ENCODE measurements at places on chromosomes 11 and 22.

GRCh38 chr11:2868506-2869133, 17.0 kb downstream of the CDKN1C start:
- DNase-seq = no peak

- DNase-seq = no peak
Observed at GRCh38 chr11:134317103-134317502, 14.7 kb upstream of the GLB1L2 start.

DNA sequence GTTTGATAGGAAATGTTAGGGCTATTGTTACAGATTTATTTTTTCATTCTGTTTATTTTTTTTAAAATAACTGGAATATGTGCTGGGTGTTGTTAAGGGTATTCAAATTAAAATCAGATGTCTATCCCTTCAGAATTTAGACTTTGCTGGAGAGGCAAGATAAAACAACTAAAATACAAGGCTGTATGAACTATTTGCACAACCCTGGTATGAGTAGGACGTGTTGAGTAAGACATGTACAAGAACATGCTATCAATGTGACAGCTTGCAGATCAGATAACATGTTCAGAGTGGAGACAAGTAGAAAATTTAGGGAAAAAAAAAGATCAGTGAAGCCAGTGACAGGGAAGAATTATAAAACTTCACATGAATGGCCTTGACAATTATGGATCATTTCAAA, 853.5 kb downstream of the METTL15 start:
- peak; percentile 10 for DNase-seq

DNA sequence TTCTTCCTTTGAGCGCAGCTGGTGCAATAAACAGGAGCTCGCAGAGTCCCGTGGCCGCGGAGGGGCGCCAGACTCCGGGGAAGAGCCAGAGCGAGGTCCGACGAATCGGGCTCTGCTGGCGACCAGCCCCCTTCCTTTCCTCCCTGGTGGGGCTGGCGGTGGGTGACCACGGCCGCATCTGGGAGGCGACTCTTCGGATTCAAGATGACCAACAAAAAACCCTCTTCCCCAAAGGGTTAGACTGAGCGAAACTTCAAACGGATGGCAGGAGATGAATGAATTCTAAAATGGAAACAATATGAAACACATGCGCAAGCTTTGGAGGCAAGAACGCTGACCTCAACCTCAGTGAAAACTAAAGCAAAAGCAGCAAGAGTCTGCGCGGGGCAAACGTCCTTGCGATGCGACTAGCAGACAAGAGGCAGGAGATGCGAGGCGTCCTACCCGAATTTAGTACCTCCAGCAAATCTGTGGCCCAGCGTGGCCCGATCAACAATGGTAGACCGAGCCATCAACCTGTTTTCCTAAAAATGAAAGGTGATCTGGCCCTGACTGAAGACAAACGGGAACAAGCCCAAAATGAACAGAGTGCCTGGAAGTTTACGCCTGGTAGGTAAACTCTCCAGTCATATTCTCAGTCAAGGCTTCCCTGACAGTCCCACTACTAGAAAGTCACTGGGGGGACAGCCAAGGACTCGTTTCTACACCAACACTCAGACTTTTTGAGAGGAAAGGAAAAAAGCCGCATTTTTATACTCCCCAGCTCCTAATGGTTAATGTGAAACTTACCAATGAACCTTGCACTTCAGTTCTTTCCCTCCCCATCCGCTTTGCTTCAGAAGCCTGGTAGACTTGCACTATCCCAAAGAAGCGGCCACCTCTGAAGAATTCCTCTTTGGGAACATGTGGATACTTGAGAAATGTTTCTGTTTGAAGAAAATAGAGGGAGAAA, 11.6 kb downstream of the MMP3 start:
- peak; percentile 80 for DNase-seq

GRCh38 chr11:46285594-46286033, 8.2 kb downstream of the CREB3L1 start:
- DNase-seq = peak; percentile 62

GRCh38 chr22:48313175-48313830, 1514.4 kb downstream of the BRD1 start:
- no peak for DNase-seq

GRCh38 chr22:25091458-25091857, 108.2 kb upstream of the CRYBB3 start:
- no peak for DNase-seq

DNA sequence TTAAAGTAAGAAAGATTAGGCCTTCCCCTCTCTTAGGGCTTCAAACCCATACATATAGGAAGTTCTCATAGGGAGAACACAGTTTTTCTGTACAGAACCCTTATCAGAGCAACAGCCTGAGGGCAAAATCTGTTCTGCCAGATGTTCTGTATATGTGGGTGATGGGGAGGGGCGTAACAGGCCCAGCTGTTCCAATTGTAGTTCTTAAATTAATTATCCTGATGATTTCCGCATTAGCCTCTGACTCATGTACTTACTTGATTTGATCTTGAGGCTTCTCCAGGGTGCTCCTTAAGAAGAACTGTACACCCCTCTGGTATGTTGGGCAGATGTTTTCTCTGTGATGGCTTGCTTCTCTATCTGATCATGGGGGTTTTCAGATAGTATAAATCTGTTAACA, 123.1 kb upstream of the C11orf87 start:
- peak; percentile 66 for DNase-seq

- no peak for DNase-seq
Observed at GRCh38 chr11:67486481-67487195, 3.8 kb downstream of the AIP start.

- no peak for DNase-seq
Observed at GRCh38 chr11:20656901-20657300, 12.5 kb upstream of the NELL1 start.

DNA sequence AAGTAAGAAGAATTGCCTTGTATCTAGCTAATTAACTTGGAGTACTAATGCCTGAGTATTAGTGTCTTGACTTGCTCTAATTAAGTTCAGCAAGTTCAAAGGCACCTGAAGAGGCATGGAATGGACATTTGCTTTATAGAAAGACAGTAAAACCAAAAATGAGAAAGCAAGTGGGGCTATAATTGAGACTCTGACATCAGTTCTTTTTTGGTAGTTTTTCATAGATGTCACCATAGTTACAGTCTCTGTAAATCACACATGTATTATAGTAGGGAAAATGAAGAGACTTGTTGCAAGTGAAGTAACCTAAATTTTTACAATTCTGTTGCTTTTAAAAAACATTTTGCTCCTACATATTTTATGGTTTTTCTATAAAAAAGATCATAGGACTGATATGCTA, 178.0 kb downstream of the HIPK3 start:
- no peak for DNase-seq

- DNase-seq = no peak
Observed at GRCh38 chr11:117303101-117303500, 12.0 kb downstream of the BACE1-AS start.

DNA sequence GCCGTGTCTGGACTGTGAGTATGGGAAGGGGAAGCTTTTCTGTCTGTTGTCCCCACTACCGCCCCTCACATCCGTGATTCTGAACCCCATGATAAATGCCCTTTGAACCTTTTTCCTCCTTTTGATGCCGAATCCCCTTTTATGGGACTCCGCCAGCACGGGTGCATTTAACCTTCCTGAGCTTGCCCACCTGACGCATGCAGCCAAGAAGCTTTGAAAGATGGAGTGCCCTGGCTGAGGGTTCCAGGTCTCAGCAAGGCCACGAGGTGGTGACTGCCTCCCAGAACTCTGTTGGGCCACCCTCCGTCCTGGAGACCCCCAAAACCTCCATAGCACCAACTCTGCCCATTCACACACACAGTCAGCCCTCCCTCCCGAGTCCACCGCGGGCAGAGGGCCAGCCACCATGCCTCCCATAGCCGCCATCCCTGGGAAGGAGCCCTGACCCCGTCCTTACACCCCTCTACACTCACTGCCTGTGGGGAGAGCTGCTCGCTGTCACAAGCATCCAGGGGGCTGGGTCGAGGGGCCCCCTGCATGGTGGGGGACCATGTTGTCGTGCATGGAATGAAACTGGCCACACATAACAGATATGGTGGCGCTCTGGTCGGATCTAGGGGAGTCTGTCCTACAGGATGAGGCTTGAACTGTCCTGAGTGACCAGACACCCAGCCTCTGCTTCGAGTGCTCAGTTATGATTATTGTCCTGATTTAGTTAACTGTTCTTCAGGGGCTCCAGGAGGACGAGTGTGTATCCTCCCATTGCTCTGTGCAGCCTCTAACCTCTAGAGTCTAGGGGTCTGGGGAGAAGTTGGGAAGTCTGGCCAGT, 822 bp upstream of the COMT start:
- DNase-seq = no peak

GRCh38 chr11:65242389-65242788, 19.4 kb upstream of the POLA2 start:
- DNase-seq = no peak

GRCh38 chr11:57134284-57134683, 47.5 kb upstream of the LRRC55 start:
- no peak for DNase-seq

DNA sequence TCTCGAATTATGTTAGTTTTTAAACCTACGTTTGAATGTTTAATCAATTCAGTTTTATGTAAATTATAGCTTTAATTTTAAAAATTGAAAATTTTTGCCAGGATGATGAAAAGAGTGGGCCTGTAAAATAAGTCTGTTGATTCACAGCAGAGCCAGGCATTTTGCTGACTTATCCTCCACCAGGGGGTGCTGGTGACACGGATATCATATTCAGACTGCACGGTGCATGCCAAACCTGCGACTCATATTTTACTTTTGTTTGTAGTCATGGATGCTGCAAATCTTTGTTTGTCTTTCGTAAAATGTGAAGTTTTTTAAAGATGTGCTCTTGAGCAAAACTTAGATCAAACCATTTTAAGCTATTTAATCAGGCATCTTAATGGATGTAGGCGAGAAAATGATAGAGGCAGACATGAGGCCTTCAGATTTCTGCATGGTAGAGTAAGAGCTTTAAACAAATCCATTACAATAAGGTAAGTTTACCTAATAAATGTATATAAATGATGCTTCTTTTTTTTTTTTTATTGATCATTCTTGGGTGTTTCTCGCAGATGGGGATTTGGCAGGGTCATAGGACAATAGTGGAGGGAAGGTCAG, 3.6 kb upstream of the OR8B3 start:
- peak; percentile 77 for DNase-seq

DNA sequence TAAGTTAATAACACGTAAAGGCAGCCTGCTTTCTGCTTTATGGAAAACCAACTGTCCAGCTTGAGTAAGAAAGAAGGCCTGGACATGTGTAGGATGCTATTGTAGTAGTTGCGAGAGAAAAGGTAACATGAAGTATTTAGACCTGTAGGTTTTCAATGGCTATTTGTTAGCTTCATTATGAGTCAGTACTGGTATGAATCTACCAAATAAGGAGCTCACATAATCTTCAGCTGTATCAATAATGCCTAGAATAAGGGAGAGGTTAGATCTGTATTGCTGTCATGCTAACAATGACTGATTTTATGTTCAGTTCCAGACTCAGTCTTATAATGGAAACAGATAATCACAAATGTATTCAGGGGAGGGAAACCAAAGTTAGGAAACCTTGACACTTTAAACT, 550.3 kb downstream of the CNTN5 start:
- DNase-seq = no peak

DNA sequence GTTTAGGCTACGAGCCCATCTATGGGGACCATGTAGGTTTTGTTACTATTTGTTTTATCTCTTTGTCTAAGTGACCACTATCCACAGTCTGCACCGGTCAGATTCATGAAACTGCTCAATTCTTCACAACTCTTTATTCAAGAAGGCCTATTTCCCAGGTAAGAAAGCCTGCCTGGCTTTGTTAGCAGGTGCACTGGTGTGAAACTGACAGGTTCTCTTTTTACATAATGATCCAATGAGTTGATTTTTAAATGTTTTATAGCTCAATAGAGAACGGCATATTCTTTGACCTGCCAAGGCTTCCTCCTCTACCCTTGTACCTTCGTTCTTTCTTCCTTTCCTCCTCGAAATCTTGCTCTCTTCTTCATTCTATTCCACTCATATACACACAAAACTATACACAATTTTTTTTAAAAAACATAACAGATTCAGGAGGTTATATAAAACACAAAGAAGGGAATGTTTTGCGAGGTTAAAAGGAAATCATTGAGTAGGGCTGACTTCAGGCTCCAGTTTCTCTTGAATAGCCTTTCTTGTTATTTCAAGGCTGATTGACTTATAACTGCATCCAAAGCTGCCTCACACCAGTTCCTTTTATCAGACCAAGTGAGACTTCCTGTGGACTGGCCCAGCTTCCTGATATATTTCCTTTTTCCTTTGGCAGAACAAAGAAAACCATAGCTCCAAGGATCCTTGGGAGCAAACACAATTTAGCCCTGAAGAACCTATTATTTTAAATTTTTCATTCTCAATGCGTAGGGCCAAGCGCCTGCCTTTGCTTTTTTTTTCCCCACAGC, 11.4 kb downstream of the FLI1 start:
- no peak for DNase-seq

- no peak for DNase-seq
Observed at GRCh38 chr11:6727971-6728760, 43.6 kb downstream of the OR2AG2 start.

GRCh38 chr22:44219101-44219870, 38.6 kb downstream of the PARVG start:
- DNase-seq = no peak

- no peak for DNase-seq
Observed at GRCh38 chr11:57406337-57406904, 16.0 kb upstream of the PRG2 start.

- DNase-seq = no peak
Observed at GRCh38 chr22:49021926-49022815, 805.5 kb downstream of the BRD1 start.

DNA sequence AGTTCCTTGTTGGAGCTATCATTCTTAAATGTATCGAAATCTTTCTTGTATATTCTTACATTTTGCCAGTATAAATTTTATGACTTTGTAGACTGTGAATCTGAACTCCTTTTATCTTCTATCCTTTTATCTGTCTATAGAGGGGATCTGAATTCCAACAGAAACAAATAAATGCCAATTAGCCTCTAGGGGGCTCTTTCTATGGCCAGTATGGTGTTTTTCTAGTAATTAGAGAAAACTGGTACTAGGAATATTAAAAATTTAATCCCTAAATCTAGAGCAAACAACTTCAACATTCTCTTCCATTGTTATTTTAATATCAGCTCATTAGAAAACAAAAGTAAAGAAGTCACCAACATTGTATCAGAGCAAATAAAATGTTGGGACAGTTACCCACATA, 21.5 kb upstream of the CAT start:
- no peak for DNase-seq

DNA sequence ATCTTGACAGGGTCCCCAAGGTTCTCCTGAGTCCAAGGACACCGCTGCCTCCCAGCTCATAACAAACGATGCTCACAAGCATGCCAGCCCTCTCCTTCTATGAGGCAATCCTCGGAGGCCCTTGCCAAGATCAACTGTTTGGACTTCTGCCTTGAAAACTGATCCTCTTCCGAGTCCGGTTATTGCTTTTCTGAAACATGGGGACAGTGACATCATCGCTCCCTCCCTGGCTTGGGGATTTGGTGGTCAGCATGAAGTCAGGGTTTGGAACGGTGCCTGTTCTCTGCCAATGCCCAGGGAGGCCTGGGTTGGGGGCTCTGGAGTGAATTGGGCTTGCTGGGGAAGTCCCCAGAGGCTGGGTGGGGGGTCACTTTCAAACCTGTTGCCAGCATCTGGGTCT, 149.3 kb downstream of the FBXO7 start:
- peak; percentile 79 for DNase-seq

- DNase-seq = no peak
Observed at GRCh38 chr11:19906126-19906525, 193.5 kb downstream of the NAV2 start.

- no peak for DNase-seq
Observed at GRCh38 chr11:61340979-61341378, 8.0 kb downstream of the TKFC start.
